GM04504 (cell line): ENCODE measurements at places on chromosomes 6 and 20.

GRCh38 chr20:19967445-19967844 is 49.7 kb upstream of the NAA20 start:
- no peak for DNase-seq

- DNase-seq: no peak
Observed at GRCh38 chr6:140064366-140064765, 689.9 kb upstream of the CITED2 start.

- peak; percentile 42 for DNase-seq
Observed at GRCh38 chr6:148441454-148441911, 98.8 kb downstream of the SASH1 start.

- no peak for DNase-seq
Observed at GRCh38 chr6:143621876-143622605, 55.7 kb upstream of the PHACTR2 start.

DNA sequence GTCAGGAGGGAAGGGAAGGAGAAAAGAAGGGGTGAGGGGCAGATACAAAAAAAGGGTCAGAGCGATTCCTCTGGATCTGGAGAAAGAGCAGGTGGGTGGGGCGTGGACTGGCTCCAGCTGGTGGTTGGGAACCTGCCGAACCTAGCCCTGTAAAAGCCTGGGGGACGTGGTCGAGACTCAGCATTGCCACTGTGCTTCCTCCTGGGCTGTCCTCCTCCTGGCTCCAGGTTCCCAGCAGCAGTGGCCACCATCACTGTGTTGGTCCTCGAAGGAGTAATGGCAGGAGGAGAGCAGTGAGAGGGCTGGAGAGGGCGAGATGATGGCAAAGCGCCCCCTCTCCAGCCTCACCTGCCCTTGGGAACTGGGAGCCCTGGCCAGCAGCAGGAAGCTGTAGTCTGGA is 3.5 kb upstream of the RAET1L start:
- no peak for DNase-seq

DNA sequence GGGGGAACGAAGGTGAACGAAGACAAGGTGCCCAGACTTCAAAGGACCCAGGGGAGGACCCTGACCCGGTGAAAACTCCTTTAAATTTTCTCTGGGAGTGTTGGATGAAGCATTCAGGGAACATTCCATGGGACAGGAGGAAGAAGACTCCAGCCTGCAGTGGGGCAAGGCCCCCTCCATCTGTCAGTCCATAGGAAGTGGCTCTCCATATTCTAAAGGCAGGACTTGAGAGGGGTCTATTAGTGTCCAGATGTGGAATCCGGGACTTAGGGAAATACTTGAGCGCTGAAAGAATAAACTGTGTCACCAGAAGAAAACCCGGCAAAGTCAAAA is 3.2 kb upstream of the BPIFA2 start:
- DNase-seq: no peak

DNA sequence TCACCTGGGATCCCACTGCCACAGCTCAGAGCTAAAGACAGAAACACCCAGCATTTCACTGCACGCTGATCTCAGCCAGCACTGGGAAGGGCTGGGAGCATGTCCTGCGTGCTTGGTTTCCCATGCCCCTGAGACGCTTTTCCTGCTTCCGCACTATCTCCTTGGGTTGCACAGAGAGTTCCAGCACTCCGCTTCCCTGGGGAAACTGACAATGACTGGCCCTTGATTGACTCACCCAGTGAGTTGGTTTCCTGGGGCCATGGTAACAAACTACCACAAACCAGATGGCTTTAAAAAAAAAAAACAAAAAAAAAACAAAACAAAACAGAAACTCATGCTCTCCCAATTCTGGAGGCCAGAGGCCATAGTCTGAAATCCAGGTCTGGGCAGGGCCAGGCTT is 14.8 kb upstream of the MAS1L start:
- DNase-seq: no peak

DNA sequence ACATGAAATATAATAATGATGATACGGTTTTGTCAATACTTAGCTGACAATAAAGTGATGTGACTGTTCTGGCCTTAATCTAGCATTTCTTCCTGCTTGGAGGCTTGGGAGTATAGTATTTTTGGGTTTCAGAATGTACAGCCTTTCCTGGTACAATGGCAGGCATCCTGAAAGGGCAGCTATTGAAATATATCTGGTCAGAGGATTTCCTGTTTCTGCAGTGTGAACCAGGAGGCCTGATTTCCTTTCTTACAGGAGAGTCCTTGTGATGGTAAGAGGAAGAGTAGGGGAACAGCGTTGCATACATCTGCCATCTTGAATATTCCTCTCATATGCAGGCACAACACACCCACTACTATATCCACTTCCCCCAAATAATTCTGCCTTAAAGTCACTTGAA is 93.7 kb downstream of the MYO6 start:
- DNase-seq: no peak

GRCh38 chr6:21664314-21665109 is 71.0 kb downstream of the SOX4 start:
- no peak for DNase-seq

DNA sequence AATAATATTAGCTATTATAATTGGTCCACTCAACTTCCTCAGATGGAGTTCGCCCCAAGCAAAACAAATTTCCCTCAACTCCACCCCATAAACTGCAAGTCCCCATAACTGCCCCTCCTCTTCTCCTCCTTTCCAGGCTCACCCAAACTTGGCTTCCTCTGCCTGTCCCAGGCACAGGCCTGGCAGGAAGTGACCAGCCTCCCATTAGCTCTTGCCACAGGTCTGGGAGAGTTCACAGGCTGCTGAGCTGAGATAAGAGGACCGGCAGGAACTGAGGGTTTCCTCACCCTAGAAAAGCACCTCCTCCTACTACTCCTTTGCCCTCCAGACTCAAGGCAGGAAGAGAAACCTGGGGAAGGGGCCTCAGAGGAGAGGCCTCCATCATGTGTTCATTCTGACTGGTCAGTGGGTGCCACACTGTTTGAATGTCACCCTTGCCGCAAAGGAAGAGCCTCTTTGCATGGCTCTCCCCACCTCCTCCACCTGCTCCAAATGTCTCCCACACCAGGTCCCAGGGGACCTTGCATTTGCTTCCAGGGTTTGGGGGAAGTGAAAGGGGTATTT is 24.5 kb upstream of the SMIM29 start:
- no peak for DNase-seq

DNA sequence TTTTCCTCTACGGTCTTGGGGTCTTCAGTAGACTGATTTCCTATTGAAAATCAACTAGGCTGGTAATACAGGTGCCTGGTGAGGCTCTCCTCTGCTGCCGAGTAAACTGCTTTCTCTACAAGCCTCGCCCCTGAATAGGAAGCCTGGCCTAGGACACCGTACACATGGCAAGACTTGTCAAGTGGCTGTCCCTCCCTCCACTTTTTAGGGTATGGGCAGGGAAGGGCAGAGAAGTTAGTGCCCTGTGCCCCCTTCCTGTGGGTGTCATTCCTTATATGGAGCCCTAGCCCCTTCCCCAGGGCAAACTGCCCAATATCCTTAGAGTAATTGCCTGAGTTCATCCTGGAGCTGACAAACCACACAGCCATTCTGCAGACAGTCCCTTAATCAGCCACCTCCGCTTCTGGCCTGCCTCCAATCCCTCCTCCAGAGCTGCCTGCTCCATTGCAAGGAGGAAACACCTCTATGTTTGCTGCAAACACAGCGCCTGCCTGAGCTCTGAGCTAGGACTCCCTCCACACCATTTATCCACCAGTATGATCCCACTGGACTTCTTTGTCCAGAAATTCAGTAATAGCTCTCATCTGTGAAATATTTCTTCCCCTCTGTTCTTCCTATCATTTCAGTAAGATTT is 93.1 kb downstream of the CHD6 start:
- peak; percentile 22 for DNase-seq
